Hematopoietic multipotent progenitor cell treated with erythropoietin and hydrocortisone succinate and interleukin-3 and kit ligand, for 15 days (in vitro differentiated cells): ENCODE measurements at places on chromosomes 2 and 18.

DNA sequence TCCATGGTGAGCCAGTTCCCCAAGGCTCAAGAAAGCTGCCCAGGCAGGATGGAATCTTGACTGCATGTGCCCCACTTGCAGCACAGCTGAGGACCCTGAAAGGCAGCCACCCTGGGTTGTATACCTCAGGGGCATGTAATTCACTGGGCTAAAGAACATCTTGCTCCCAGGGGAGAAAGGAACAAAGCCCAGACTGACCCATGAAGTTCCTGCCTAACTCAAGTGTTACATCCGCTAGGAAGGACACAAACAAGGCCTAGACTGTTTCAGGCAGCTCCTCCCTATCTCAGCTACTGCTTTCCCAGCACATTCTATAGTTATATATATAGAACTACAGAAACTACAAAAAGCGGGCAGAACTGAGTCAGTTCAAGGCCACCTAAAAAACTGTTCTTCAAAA, 69.0 kb downstream of the RBM43 start:
- no peak for DNase-seq

- no peak for DNase-seq
Measured at GRCh38 chr2:124201713-124202112, 176.6 kb downstream of the CNTNAP5 start.

DNA sequence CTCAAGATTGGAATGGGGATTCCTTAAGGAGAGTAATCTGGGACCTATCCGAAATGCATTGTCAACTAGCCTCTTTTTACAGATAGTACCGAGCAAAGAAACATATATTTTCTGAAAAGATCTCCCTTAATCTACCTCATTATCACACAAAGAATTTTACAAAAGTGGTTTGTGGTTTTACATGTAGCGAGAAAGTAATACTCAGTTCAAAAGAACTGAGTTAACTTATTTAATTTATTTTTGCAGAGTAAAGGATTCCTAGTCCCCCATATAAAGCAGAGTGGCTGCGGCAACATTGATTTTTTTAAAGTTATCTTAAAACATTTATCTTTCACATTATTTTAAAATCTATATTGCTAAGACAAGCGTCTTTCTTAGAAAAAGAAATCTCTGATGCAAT, 15.9 kb upstream of the SOS1 start:
- DNase-seq = no peak

DNA sequence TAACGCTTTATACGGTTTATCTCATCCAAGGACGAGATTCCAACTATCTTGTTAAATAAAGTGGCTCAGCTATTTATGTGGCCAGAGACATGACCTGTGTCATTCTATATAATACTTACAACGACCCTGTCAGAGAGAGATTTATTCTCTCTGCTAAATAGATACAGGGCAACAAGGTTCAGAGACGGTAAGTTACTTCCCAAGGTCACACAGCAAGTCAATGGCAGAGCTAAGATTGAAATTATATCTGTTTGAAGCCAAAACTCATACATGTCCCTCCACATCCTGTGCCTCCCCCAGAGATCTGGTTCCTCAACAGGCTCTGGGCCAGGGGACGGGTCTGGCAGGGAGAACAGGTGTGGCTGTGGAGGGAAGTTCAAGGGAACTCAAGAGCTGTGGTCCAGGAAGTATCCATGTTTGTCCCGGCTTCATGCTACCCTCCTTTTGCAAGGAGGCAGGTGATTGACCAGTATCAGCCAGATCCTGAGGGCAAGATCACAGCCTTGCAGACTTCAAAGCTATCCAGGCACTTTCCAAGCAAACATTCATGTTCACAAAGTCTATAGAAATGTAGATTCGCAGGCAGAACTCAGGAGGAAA, 99.8 kb downstream of the CAPN13 start:
- no peak for DNase-seq

DNA sequence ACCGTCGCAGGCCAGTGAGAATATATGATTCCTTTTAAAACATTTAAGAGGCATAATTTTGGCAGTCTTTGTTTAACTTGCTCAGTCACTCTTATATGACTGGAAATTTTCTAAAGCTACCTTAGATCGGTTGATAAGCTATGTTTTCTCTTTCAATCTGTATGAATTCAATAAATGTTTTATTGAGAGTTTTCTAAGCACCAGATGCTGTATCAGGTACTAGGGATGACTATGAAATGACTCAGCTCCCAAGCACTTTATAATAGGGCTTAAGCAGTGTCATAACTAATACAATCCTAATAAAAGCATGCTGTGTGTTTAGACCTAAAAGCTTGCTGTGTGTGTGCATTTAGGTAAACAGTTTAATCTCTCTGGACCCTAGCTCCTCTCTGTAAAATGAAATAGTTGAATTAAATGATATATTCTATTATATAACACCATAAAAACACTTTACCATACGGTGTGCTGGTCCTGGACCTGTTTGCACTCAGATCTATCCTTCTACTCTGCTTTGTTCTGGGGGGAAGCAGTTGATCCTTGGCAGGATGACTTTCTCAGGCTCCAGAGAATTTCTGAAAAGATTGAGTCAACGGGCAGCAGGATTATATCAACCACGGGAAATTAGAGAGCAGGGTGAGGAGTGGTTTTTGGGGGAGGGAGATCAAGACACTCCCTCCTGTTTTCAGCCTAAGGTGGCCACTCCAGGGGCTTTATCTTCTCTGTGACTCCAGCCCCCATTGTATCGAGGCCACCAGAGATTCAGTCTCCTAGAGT, 26.1 kb upstream of the SLC38A11 start:
- no peak for DNase-seq
